Spleen (tissue), 13 donors: ENCODE measurements at places on chromosomes 6 and 20.

DNA sequence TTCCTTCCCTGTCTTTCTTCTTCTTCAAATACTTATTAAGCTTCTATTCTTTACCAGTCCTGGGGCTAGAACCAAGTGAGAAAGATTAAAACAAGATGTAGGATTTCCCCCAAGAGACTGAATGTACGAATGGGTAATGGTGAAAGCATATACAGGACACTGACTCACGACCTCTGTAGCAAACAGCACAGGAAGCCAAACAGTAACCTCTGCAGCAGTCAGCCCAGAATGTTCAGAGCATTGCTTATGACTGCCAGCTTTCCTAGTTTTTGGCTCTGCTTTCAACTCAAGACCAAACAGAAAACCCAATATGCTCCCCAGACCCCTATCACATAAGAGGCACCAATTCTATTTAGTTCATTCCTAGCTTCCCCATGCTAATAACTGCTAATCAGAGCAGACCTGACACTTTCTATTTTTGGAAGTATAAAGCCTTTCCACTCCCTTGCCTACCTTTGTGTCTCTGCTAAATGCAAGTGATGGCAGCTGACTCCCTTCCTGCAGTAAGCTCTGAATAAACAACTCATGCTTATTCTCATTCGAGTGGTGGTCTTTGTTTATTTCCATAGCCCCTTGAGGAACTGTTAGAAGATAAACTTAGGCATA, 690.6 kb downstream of the EPM2A start:
- no peak for DNase-seq

- no peak for DNase-seq
Observed at GRCh38 chr6:33373960-33374910, 17.4 kb upstream of the KIFC1 start.

GRCh38 chr20:32018269-32019155, 8.3 kb downstream of the CCM2L start:
- peak; percentile 86 for DNase-seq

GRCh38 chr6:88008831-88009231, 38.8 kb upstream of the SPACA1 start:
- DNase-seq: no peak

DNA sequence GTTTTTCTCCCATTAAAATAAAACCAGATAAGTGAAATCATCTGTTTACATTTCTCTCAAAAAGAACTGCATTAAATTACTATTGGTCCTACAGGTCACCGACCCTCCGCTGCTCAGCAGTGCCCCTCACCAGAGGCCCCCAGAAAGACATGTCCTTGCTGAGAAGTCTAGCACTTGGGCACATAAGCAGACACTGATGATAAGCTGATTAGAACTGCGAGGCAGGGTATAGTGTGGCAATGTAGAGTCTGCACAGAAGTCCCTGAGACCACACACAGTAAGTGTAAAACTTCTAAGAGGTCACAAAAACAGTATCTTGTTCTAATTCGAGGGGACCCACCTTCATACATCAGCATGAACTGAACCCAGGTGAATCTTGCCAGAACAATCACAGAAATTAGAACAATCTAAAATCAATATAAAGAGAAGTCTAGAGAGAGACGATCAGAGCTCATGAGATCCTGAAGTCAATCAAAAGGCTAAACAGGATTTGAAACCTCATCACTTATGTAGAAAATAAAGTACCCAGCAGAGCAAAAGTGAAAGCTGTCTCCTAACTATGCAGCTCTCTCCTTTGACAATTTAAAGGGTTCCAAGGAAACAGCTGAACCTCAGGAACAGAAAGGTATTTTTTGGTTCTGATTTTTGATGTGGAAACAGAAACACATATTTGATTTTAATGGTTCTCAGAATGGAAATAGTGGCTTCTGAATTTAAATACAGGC, 182.9 kb downstream of the PTPRT start:
- DNase-seq: no peak

- no peak for DNase-seq
Observed at GRCh38 chr6:146301764-146302163, 241.9 kb upstream of the RAB32 start.

GRCh38 chr6:61977099-61977498, 308.9 kb downstream of the KHDRBS2 start:
- no peak for DNase-seq

- DNase-seq: no peak
Observed at GRCh38 chr6:154123155-154123956, 84.3 kb downstream of the OPRM1 start.

DNA sequence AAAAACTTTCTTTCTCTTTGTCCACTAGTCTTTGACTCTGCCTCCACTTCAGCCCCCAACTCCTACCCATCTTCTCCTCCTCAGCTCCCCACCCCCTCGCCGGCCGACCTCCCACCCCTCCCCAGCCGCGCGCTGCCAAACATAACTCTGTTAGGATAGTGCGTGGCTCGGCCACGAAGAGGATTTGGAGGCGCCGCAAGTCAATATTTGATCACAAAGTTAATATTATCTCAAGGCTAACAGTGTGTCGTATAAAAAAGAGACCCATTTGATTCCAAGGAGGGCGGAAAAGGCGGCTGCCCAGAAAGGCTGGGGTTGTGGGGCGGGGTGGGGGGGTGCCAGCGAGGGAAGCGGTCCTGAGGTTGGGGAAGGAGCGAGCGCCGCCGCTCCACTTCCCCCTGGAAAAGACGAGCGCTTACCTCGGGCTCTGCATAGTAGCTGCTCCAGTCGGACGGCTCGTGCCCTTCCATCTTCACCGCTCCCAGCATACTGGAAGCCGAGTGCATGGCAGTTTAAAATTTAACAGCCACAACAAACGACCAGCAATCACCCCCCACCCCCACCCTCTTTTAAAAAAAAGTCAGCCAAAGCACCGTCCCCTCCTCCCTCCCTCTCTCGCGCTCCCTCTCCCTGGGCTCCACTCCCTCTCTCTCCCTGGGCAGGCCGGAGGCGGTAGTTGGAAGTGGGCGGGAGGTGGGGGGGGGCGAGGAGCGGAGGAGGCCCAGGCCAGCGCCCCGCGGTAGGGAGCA, 425 bp downstream of the FOXA2 start:
- no peak for DNase-seq

DNA sequence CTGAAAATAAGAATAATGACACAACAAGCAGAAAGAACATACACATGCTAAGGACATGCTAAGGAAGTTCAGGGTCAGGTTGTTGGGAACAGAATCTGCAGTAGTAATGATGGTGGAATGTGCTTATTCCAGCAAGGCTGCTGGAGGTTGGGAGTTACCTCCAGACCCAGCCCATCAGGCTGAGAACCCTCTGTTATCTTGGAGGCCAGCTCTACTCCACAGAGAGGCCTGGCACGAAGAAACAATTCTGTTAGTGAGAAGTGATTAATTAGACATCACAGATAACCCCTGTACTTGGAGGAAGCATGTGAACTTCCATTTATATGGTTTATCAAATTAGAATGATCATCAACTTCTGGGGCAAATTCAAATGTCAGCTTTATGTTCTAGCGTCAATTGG, 22.1 kb upstream of the ARHGAP18 start:
- DNase-seq: no peak

DNA sequence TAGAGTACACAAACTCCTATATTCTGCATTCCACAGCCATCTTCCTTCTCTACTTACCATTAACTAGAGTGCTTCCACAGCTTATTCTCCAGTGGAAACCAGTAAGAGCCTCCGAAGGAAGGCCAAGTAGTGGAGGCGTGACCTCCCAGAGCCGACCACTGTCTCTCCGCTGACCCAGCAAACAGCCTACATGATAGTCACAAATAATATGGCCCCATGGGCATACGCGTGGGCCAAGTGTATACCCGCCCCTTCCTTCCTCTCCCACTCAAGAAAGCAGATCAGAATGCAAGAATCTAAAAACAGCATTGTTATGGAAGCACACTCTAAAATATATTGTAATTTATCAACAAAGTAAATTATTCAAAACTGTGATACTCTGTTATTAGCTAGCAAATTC, 526.6 kb upstream of the JARID2 start:
- no peak for DNase-seq

DNA sequence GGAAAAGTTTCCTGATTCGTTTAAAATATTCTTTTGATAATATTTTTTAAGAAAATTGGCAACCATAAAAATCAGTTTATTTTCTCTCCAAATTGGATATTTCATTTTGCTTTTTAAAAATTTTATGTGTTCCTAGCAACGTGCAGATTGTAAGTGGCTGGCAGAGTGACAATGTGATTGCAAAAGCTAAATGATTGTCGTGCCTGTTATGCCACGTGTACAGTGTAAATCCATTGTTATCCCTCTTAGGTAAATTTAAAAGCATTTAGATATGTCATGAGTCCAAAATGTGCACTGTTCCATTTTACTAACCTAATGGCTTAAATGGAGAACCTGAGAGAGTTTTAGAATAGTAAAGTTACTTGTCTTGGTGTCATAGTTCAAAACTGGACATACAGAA, 94.4 kb upstream of the ADGRF4 start:
- DNase-seq: no peak

GRCh38 chr20:46810448-46811223, 84.0 kb upstream of the EYA2 start:
- no peak for DNase-seq

- DNase-seq: no peak
Observed at GRCh38 chr6:166614589-166614988, 12.5 kb downstream of the RPS6KA2 start.

GRCh38 chr6:11282245-11282644, 49.8 kb upstream of the NEDD9 start:
- no peak for DNase-seq

- no peak for DNase-seq
Observed at GRCh38 chr6:43180985-43181384, 1.0 kb upstream of the CUL9 start.

- peak; percentile 95 for DNase-seq
Observed at GRCh38 chr6:142944124-142945048, 590 bp downstream of the HIVEP2 start.

- no peak for DNase-seq
Observed at GRCh38 chr6:121884091-121884490, 448.6 kb downstream of the GJA1 start.

DNA sequence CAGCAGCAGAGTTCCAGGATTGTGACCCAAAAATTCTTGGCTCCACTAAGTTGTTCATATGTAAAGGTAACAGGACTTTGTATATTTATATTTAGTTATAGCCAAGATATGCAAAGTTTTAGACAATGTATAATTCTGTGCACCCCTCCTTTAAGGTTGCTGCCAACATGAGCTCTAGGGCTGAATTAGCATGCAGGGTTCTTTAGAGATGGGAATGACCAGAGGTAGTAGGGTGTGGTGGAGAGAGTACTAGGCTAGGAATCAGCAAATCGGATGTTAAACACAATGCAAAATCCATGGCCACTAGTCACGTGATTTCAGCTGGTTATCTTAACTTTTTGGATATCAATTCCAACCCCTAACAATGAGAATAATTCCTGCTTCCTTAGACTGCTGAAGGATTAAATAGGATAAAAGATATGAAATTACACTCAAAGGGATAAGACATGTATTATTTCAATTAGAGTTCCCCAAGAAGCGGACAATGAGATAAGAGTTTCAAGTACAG, 260.3 kb upstream of the RNF24 start:
- DNase-seq: no peak

GRCh38 chr6:148869585-148869984, 122.8 kb downstream of the UST start:
- DNase-seq: no peak

DNA sequence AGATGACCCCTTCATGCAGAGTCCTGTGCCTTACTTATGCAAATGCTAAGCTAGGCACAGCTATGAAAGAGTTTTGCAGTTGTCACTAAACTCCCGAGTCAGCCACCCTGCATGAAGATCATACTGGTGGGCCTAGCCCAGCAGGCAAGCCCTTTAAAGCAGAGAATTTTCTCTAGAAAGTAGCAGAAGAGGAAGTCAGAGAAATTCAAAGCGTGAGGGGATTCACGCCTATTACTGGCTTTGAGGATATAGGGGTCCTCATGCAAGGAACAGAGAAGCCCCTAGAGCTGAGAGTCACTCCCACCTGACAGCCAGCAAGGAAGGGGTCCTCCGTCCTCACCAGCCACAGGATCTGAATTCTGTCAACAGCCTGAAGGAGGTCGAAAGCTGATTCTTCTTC, 54.6 kb downstream of the MYB start:
- DNase-seq: no peak

GRCh38 chr6:95518630-95519227, 58.6 kb upstream of the MANEA start:
- peak; percentile 63 for DNase-seq

DNA sequence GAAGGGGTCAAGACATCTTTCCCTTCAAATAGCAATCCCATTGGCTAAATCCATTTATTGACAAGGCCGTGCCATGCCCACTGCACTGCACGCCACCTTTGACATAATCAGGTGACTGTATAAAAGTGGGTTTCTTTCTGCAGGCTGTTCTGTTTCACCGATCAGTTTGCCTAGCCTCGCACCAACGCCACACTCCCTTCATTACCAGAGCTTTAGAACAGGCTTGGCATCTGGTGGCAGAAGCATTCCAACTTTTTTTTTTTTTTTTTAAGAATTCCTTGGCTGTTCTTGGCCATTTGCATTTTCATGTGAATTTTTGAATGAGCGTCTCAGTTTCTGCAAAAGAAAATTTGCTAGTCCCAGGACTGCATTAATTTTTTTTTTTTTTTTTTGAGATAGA, 78.1 kb downstream of the PPP1R3G start:
- DNase-seq: no peak

GRCh38 chr6:159689001-159689400, 4.0 kb downstream of the SOD2 start:
- DNase-seq: no peak

DNA sequence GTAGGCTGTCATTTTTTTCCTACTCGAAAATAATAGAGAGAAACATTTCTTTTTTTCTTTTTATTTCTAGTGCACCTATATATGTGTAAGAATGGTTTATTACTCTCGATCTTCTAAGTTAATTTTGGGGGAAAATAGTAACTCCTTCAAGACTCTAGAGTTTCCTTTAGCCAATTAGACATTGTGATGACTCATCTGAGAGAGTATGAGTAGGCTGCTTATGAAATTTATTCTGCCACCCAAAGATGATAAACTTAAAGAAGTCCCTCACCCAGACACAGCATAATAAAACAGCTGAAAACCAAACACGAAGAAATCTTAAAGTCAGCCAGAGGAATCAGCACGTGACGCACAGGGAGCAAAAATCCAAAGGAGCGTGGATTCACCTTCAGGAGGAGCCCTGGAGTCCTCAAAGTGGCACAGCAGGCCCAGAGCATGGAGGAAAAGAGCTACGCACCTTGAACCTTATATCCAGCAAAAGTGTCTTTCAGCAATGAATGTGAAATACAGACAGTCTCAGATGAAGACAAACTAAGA, 81.9 kb downstream of the ERMARD start:
- DNase-seq: peak; percentile 10

- DNase-seq: no peak
Observed at GRCh38 chr6:16854986-16855385, 93.7 kb upstream of the ATXN1 start.
